ENCODE measurements at places on chromosomes 6 and 20. TPM values are rescaled to one million over a fixed set of nuclear protein-coding genes. Genes with fewer than 3 reads are reported as not detected.

Gene SEC23B
- 16.4 TPM for polyA plus RNA-seq

Gene RBM24
- not detected for polyA plus RNA-seq

Gene CYP21A2
- polyA plus RNA-seq: not detected

Gene ULBP3
- polyA plus RNA-seq: 0.22 TPM

Gene SLC22A7
- polyA plus RNA-seq: not detected

Gene PLEKHG1
- polyA plus RNA-seq: 66.2 TPM

Gene GSTA1
- polyA plus RNA-seq: not detected

Gene IL20RA
- polyA plus RNA-seq: not detected

Gene ASIP
- polyA plus RNA-seq: 0.24 TPM

Gene JARID2
- polyA plus RNA-seq: 18.5 TPM

Gene GCNT2
- 6.8 TPM for polyA plus RNA-seq

Gene PSMB9
- 242 TPM for polyA plus RNA-seq

Gene GNMT
- 4.1 TPM for polyA plus RNA-seq

Gene C6orf58
- not detected for polyA plus RNA-seq

Gene SLPI
- polyA plus RNA-seq: not detected

Gene CRISP3
- not detected for polyA plus RNA-seq

Gene PROKR2
- not detected for polyA plus RNA-seq

Gene RRAGD
- polyA plus RNA-seq: 0.27 TPM

Gene HCRTR2
- not detected for polyA plus RNA-seq

Gene LY6G5B
- polyA plus RNA-seq: 28.4 TPM

Gene ANKRD66
- polyA plus RNA-seq: not detected

Gene HUS1B
- 4.0 TPM for polyA plus RNA-seq

Gene IRAK1BP1
- 0.97 TPM for polyA plus RNA-seq

Gene FLRT3
- not detected for polyA plus RNA-seq

Gene BPIFB1
- not detected for polyA plus RNA-seq

Gene EPM2A
- 6.2 TPM for polyA plus RNA-seq

Gene STK4
- 38.9 TPM for polyA plus RNA-seq

Gene SMLR1
- polyA plus RNA-seq: not detected

Gene SLC18B1
- polyA plus RNA-seq: 9.6 TPM

Gene HDDC2
- polyA plus RNA-seq: 37.6 TPM

Gene KCNQ2
- not detected for polyA plus RNA-seq

Gene NKX2-4
- polyA plus RNA-seq: not detected

Gene PPP1R16B
- polyA plus RNA-seq: 54.5 TPM

Gene HLA-F
- polyA plus RNA-seq: 1,409 TPM

Gene MARCKS
- polyA plus RNA-seq: 20.3 TPM

Gene PLAGL2
- 4.3 TPM for polyA plus RNA-seq

Gene PRDM1
- 8.4 TPM for polyA plus RNA-seq

Gene C20orf204
- polyA plus RNA-seq: 0.39 TPM

Data from B cell (primary cell).